Left hindlimb (tissue), 1 donor: ENCODE measurements at places on chromosomes 4 and X.

DNA sequence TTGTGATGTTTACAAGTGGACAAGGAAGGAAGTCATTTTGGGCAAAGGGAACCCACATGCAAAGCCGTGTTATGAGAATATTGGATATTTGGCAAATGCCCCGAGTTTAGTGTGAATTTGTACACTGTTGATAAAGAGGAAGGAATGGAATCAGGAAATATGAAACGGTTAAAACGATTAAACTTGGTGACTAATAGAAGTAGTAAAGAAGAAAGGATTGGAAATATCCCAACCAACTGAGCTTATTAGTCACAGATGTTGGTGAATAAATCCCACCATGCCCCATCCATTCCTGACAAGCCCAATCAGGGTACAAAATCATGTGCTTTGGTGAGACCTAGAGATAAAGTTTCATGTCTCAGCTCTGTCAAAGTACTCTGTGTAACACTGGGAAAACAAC is 22.0 kb downstream of the ARHGAP24 start:
- no peak for DNase-seq

DNA sequence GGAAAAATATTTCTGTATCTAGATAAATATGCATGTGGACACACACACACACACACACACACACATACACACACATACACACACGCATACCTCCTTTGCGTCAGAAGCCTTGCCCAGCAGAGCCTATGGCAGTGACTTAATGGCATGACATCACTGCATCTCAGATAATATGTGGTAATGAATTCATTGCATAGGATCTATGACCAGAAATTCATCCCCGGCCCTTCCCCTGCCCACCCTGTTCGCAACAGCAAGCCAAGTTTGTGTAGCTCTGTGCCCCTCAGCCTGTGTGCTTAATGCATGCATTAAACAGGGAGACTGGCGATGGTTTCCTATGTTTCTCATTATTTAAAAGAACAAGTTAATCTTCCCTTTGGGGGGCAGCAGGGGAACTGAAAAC is 120.7 kb downstream of the NKX6-1 start:
- DNase-seq = no peak

DNA sequence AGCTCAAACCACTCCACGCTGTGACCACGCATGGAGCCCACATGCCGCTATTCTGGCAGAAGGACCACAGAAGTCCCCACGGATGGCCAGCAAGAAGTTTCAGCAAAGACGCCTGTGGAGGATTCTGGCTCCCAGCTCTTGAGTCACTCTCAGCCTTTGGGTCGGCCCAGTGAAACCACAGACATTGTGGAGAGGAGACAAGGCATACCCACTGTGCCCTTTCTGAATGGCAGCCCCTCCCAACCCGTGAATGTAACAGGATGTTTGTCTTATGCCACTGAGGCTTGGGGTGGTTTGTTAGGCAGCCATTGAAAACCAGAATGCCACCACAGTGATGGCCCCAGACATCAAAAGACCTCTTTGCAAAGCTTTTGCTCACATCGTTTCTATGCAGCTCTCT is 42.7 kb downstream of the ABLIM2 start:
- DNase-seq = no peak

- DNase-seq = no peak
Observed at GRCh38 chr4:23171976-23172375, 479.2 kb downstream of the GBA3 start.

- no peak for DNase-seq
Observed at GRCh38 chr4:184438375-184438774, 36.0 kb downstream of the IRF2 start.

- DNase-seq = no peak
Observed at GRCh38 chrX:107542500-107542899, 85.8 kb upstream of the PRPS1 start.

- DNase-seq = no peak
Observed at GRCh38 chrX:24203072-24203808, 53.7 kb downstream of the ZFX start.

DNA sequence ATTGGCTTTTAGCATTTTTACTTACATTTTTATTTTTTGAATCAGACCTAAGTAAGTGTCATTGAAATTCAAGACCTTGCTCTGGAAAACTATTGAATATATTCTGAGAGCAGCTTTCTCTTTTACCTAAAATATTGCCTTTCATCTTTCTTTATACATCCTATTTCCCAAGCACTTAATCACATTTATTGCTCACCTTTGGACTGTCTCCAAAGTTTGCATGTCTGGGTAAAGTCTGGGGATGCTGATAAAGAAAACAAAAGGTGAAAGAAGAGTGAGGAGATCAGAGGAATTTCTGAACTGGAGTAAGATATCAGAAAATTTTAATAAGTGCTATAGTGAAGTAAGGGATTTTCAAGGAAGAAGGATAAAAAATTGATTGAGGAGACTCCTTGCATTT is 308.5 kb upstream of the AADAT start:
- no peak for DNase-seq

DNA sequence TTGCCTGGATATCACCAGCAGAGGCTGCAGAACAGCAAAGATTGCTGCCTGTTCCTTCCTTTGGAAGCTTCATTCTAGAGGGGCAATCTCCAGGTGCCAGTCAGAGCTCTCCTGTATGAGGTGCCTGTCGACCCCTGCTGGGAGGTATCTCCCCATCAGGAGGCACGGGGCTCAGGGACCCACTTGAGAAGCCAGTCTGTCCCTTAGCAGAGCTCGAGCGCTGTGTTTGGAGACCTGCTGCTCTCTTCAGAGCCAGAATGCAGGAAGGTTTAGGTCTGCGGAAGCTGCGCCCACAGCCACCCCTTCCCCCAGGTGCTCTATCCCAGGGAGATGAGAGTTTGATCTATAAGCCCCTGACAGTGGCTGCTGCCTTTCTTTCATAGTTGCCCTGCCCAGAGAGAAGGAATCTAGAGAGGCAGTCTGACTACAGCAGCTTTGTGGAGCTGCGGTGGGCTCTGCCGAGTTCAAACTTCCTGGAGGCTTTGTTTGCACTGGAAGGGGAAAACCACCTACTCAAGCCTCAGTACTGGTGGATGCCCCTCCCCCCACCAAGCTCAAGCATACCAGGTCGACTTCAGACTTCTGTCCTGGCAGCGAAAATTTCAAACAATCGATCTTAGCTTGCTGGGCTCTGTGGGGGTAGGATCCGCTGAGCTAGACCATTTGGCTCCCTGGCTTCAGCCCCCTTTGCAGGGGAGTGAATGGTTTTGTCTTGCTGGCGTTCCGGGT is 57.9 kb downstream of the DKK2 start:
- no peak for DNase-seq

DNA sequence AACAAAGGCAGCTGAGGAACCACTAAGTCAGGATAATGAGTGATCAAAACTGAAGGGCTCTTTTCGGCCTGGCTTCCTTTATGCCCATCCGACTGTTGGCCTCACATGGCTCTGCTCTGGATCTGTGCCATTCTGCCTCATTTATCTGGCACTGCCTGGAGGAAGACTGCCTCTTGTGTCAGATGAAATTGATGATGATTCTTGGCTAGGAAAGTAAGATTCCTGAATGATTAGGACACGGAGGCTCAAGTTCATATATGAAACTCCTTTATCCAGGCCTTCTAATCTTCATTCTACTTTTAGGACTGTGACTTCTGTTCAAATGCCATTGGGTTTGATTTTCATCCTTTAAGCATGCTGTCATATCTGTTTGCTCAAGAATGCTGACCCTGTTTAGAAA is 475.4 kb upstream of the RPS6KA3 start:
- DNase-seq = no peak

- no peak for DNase-seq
Observed at GRCh38 chr4:15792974-15793373, 14.8 kb downstream of the CD38 start.

- no peak for DNase-seq
Observed at GRCh38 chrX:136028383-136028984, 43.2 kb downstream of the SLC9A6 start.

DNA sequence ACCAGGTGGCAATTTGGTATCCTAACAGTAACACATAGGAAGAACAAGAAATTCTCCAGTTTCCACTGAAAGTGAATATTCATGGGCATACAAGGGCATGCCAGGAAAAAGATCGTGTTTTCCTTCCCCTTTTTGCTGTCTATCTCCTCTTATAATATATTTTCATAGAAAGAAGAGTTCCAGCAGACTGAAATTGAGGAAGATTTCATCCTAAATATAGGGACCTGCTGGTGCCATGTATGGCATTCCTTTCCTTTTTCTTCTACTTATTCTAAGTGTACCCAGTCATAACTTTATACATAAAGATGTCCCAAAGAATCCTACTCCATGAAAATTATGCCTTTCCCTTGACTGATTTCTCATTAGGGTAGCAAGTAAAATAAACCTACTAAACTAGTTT is 40.8 kb upstream of the KCNIP4 start:
- no peak for DNase-seq

DNA sequence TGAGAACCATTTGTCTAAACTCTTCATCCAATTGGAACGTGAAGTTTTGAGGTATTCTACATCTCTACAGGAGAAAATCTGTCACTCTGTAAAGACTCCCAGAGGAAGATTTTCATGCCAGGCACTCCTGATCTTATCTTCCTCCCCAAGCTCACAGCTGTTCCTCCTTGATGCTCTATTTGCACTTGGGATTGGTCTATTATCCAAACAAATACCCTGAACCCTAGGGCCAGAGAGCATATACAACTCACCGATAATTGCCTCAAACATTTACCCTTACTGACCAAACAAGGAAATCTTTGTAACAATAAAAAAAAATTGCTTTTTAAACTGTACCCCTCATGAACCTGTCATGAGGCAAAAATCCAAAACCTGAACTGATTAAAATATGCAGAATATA is 372.7 kb downstream of the SH2D1A start:
- DNase-seq = no peak

DNA sequence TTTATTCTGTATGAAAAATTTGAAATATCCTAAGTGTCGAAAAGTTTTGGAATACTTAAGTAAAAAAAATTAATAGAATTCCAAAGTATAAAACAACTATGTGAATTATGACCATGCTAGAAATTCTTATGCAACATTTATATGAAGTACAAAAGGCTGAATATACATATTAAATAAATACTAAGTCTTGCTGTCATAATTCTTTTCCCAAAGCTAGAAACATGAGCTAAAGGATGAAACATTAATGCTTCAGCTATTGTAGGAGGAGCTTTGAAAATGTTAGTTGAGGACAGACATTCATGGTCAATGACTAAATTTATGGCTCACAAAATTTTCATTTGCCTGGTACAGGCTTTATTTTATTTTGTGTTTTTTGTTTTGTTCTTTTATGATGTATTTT is 207.3 kb downstream of the GABRB1 start:
- no peak for DNase-seq

DNA sequence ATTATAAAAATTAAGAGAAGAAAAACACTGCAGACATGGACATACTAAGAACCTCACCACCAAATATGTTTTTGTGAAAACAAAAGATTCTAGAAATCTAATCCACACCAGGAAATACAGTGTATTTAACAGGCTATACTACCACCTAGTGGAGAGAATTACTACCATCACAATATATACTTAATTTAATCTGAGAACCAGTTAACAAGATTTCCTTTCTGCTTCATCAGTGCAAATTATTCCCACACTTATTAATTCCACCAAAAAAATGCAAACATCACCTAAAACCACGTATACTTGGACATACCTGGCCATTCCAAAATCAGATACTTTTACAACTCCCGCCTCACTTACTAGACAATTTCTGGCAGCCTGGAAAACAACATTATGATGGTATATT is 7.0 kb upstream of the TXK start:
- no peak for DNase-seq

GRCh38 chr4:88995874-88996273 is 61.1 kb downstream of the FAM13A start:
- DNase-seq = no peak
